ENCODE measurements at places on chromosomes 1 and 21.

GRCh38 chr1:118649369-118650106, 338.6 kb downstream of the TBX15 start:
- no peak for DNase-seq

GRCh38 chr1:231679109-231679508, 52.5 kb downstream of the DISC1 start:
- no peak for DNase-seq

- no peak for DNase-seq
These were observed 149.9 kb downstream of the ZNF326 start for GRCh38 chr1:90144820-90145219.

DNA sequence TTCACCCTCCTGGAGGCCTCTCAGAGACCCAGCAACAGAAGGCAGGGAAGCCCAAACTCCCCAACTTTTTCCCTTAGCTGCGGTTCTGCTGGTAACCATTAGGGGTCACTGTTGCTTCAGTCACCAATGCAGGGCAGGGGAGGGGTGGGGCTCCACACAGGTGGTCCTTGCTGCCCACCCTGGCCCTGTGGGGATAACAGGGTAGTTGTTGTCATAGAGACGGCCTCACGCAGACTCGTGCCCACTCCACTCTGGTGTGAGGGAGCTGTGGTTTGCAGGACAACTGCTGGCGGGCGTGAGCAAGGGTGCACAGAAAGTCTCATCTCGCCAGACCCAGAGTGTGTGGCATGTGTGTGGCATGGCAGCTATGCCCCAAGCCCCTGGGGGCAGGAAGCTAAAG, 19.9 kb downstream of the INSRR start:
- DNase-seq = peak; percentile 32

DNA sequence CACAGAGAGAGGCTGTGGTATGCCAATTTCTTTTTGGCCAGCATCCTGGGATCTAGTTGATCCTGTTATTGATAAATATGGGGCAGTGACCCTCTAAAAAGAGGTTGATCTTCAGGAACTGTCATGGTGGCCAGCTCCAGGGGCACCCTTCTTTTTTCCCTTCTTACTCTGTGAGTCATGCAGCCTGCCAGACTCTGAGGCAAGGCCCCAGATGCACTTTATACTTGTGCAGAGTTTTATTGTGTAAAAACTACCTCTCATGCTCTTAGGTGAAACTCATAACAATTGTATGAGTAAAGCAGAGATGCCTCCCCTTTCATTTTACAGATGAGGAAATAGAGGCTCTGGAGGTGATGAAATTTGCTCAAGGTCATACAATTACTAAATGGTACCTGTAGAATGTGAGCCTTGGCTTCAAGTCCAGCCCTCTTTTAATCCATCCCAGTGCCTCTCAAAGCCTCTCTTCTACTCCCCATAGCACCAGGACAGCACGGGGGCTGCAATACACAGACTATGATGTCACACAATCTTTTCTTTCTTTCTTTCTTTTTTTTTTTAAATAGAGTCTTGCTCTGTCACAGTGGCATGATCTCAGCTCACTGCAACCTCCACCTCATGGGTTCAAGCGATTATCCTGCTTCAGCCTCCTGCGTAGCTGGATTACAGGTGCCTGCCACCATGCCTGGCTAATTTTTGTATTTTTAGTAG, 387.8 kb downstream of the KCNH1 start:
- no peak for DNase-seq

DNA sequence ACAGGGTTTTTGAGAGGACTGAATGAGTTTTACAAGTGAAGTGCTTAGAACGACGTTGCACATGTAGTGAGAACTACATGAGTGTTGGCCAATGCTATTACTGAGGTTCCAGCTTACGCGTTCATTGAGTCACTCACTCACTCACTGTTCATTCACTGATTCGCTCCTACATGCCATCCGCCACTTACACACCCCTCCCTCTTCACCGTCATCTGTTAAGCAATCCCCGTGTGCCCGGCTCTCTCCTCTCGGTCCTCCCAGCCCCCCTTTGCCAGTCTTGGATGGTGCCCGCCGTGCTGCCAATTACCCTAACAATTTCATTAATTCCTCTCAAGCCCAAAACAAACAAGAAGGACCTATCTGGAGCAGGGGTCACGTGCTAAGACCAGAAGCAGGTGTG, 27.3 kb upstream of the EPHA2 start:
- no peak for DNase-seq

GRCh38 chr1:234887016-234887900, 241.4 kb downstream of the TOMM20 start:
- DNase-seq = no peak

DNA sequence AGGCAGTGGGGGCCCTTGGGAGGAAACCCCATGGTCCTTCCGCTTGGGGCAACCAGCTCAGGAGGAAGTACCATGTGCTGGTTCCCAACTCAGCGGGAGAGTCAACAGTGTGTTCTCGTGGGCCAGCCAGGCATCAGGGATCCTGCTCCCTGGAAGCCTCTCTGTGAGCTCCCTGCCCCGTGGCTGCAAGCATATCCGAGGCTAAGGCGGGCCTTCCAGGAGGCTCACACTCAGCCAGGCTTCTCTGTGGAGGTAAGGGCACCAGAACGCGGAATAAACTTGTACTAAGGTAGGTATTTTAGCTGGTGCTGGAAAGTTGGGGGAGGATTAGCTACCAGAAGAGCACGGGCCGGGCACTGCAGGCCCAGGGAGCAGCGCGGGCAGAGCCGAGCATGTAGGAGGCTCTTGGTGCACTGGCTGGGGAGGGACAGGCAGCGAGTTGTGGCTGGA, 74.7 kb upstream of the POU3F1 start:
- no peak for DNase-seq

- DNase-seq = no peak
These were observed 8.7 kb upstream of the TDRD10 start for GRCh38 chr1:154493276-154493675.

GRCh38 chr1:80657044-80657643, 1143.6 kb upstream of the ADGRL2 start:
- no peak for DNase-seq

DNA sequence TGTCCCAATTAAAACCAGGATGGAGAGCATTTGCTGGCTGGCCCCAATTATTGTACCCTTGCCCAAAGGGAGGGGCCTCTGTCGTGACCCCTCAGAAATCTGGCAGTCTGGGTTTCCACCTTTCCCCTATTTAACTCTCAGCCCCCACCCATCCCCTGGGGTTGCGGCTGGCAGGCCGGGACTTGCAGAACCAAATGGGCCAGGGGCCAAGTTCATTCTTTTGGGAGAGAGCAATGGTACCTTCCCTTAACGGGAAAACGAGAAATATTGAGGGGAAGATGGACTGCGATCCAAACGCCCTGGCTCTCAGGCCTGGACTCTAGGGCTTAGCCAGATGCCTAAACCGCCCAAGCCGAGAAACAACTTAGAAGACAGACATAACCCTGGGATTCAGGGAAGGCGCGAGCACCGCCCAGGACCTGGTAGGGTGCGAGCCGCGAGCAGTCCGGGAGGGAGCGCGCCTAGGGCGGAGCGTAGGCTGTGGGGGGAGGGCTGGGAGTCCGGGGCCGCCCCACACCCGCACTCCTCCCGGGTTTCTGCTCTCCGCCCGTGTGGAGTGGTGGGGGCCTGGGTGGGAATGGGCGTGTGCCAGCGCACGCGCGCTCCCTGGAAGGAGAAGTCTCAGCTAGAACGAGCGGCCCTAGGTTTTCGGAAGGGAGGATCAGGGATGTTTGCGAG, at the start of gene SLC27A3:
SLC27A3 (plus strand) TSS at position 628 of the 678 bp plus-strand sequence. CDS start 91 bp downstream, outside the sequence.
- DNase-seq = no peak

DNA sequence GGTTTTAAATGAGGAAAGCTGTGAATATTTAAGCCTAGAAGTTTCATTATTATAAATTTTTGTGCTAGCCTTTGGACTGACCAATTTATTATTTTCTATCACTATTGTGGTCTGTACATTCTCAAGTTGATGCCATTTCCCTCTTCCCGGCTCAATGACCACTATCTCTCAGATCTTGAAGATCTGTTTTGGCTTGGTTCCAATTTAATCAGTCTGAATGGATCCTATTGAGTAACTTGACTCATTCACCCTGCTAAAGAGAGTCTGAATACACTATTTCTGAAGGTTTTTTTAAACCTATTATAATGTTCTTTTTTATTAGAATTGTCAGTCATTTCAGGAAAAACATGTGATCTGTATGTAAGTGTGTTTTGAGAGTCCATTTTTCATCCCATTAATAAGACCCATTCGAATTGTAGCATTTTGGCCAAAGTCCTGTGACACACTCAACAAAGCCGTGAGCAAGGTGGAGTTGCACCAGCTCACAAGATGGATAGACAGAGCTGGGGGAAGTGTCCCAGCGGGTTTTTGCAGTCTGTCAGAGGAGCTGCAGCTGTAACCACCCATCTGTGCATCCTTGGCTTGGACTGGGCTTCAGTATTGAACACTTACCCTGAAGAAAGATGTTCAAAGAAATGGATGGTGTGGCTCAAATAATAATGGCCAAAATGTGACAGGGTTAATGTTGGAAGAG, 145.6 kb downstream of the NFIA start:
- no peak for DNase-seq

- DNase-seq = no peak
These were observed 411.6 kb downstream of the MATN1 start for GRCh38 chr1:30311749-30312148.

DNA sequence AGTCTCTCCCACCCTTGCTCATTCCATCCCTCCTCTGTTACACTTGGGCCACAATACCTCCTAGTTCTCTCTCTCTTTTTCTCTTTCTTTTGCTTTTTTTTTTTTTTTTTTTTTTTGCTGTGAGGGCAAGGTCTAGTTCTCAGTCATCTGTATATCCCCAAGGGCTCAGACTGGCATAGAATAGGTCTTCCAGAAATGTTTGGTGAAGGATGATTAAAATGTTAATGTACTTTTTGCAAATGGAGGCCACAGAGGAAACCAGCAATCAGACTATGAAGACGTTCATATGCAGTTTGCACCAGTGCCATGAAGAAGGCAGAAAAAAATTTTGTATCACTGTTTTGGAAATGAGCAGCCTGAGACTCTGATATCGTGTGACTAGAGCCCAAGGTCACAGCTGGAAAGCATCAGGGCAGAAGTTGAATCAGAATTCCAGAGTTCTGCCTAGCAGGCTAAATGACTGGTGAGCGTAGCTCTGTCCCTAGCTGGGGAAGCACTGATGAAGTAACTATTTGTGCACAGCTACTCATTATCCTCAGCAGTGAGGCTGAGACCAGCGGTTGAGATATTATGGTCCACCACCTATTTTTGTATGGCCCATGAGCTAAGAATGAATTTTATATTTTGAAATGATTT, 186.5 kb downstream of the TGFBR3 start:
- DNase-seq = no peak

GRCh38 chr1:17233675-17234320, 15.1 kb upstream of the PADI3 start:
- no peak for DNase-seq

DNA sequence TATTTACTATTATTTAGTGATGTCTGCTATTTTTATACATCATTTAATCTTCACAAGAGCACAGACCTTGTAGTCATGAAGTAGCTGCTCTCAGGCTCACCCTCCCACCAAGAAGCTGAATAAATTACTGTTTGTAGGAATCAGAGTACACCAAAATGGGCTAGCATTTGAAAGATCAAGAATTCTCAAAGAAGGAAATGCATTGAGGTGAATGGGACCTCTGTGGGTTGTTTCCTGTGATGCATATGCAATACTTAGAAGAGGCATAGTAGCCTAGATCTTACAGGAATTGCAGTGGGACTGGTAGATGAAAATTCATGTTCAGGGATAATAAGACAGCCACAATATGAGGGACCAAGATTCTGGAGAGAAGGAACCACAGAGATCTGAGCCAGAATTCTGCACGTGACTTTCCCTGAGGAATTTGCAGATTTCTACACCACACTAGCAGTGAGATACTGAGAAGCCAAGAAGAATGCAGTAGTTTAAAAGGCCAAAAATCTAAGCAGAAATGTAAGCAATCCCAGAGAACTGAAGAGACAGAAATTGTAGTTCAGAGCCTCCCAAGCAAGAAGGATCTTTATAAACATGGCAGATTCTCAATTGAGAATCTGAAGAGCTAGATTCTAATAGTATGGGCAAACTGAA, 307.0 kb downstream of the ST6GALNAC3 start:
- DNase-seq = no peak

GRCh38 chr1:80154176-80154575, 1147.6 kb upstream of the ADGRL4 start:
- no peak for DNase-seq

GRCh38 chr1:2134621-2135307, 59.8 kb downstream of the FAAP20 start:
- no peak for DNase-seq

- DNase-seq = no peak
These were observed 249.3 kb downstream of the ATG4C start for GRCh38 chr1:63033211-63033610.

DNA sequence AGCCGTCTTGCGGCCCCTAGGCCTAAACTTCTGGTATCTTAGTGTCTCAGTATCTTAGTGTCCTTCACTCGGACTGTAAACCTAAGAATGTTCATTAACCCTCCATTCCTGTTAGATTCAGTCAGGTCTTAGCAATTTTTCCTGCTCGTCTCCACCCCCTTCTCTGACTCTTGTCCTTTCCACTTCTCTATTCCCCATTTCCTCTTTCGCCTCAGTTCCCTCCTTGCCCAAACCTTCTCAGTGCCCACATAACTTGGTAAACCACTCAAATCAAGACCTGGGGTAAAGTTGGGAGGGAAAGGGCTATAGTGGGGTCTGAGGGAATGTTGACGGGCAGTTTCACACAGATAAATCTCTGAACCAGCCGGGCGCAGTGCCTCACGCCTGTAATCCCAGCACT, 726 bp upstream of the FCER1G start:
- DNase-seq = no peak

DNA sequence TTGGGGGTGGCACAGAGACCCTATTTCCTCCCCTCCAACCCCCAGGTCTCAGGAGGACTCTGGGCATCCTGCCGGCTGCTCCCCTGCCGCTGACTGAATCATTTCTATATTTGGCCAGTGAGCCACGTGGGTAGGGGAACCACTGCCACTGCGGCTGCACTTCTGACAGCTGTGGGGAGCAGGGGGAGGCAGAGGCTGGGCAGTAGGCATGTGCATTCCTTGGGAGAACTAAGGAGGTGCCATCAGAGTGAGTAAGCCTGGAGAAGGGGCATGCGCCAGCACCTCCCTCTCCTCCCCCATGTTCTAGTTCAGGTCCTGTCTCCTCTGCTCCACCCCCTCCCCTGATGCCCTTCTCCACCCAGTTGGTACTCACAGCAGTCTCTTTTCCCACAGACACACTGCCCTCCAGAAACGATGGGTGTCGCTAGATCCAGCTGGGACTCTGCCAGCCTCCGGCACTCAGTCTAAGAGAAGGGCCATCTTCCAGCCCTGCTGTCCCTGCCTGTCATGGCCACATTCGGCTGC, 12.0 kb downstream of the PPFIA4 start:
- no peak for DNase-seq

GRCh38 chr1:169367686-169368405, at the start of the genes BLZF1 and NME7:
Gene BLZF1 (plus strand): TSS chr1:169368195. CDS start chr1:169369523, 1,328 bp downstream.
Gene NME7 (minus strand): TSS chr1:169367797. CDS start chr1:169367710, 87 bp downstream.
- DNase-seq = peak; percentile 97

All from effector memory CD4-positive, alpha-beta T cell (primary cell).